ENCODE measurements at places on chromosomes 6 and 20. TPM values are rescaled to one million over a fixed set of nuclear protein-coding genes. Genes with fewer than 3 reads are reported as not detected.

- no peak for DNase-seq
These were observed 71.4 kb downstream of the ARID1B start for GRCh38 chr6:156848533-156848932.

PCSK2 gene
- 0.32 TPM for total RNA-seq

DNA sequence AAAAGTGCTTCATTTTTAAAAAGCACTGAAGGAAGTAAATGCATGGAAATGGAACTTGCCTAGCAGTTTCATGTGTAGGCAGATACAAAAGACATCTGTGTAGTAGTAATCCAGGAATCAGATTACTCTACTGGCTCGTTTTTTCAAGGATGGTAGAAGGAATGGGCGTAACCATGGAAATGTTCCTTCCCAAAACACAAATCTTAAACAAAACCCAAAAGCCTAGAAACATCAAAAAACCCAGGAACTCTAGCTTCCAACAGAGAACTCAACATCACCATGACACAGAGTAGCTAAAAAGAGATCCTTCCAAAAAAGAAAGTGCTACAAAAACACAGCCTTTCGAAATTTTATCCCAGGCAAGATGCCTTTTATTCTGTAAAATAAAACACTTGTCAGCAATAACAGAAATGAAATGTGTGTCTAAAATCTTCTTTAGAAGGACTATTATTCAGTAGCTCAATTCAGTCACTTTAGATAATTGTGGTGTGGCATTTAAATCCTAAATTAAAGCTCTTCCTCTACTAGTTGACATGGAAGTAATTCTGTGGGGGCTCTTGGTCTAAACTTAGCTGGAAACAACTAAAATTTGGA lies 81.7 kb downstream of the FAM217A start:
- no peak for DNase-seq

- no peak for DNase-seq
These were observed 190.5 kb downstream of the NKAIN2 start for GRCh38 chr6:123994168-123994567.

MRPS26 gene
- total RNA-seq: 26.2 TPM

Data from posterior vena cava (tissue), 2 donors.